ENCODE measurements at places on chromosomes 16 and 17.

- DNase-seq, result no peak
Observed at GRCh38 chr16:1508494-1509187, 15.5 kb downstream of the TELO2 start.

- DNase-seq, result no peak
Observed at GRCh38 chr16:87415441-87415840, 23.3 kb downstream of the MAP1LC3B start.

GRCh38 chr16:16147316-16147999 is 75.8 kb downstream of the ABCC6 start:
- no peak for DNase-seq

GRCh38 chr16:79815049-79815448 is 214.5 kb upstream of the MAF start:
- no peak for DNase-seq

DNA sequence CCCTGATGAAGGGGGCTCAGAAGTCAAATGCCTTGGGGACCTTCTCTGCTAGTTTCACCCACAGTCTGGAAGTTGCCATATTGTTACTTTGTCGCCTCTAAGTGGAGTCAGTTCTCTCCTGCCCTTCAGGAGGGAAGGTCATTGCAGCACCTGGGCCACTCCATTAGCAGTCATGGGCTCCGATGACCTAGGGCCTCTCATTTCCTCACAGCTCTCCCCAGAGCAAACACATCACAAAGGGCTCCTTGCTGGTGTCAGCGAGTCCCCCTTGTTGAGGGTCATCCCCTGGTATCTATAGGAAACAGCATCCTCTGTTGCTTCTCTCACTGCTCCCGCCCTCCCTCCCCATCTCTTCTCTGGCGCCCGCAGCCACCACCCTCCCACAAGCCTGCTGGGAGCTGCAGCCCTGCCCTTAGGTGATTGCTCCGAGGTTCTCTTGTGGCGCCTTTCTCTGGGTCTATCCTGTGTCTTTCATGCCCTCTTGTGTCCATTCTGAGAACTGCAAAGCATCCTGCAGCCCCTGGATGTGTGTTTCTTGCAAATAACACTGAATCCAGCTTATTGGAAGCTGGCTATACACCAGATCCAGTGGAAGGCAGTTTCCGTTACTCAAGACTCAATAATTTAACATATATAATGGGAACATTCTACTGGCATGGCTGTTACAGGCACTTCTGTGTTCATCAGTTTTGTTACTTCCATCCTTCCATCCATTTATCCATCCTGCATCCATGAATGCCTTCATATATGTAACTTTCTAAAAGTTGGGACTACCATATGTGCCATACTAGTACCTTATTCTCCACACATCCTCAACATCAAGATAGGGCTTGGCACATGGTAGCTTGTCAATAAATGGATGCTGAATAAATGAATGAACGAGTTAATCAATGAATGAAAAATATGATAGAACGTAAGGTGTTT is 21.2 kb downstream of the PDILT start:
- DNase-seq, result peak; percentile 54

- peak; percentile 67 for DNase-seq
Observed at GRCh38 chr17:55295411-55296170, 30.8 kb downstream of the HLF start.

DNA sequence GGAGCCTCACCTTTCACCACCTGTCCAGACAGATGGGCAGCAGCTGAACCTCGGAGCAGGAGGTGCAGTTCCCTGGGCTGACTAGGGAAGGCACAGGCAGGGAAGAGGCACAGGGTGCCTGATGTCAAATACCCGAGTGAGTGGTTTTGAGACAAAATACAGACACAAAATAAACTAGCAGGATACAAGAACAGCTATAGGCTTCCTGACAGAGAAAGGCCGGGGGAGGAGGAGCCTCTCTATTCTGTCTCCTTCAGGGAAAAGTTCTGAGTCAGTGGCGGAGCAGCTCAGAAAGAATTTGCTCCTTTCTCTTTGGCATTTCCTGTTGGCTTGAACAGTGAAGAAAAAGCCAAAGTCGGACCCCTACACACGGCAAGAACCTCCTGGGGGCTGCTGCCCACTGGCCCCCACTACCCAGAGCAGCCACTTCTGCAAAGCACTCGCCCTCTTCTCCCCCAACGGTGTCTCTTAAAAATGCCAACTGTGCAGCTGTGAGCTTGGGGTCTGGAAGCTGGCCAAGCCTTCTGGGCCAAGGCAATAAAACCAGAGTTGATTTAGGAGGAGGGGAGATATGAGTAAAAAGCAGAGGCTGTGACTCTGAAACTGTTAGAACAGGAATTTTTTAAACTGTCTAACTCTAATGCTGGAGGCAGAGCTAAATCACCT is 14.4 kb upstream of the FAAP100 start:
- DNase-seq, result no peak

DNA sequence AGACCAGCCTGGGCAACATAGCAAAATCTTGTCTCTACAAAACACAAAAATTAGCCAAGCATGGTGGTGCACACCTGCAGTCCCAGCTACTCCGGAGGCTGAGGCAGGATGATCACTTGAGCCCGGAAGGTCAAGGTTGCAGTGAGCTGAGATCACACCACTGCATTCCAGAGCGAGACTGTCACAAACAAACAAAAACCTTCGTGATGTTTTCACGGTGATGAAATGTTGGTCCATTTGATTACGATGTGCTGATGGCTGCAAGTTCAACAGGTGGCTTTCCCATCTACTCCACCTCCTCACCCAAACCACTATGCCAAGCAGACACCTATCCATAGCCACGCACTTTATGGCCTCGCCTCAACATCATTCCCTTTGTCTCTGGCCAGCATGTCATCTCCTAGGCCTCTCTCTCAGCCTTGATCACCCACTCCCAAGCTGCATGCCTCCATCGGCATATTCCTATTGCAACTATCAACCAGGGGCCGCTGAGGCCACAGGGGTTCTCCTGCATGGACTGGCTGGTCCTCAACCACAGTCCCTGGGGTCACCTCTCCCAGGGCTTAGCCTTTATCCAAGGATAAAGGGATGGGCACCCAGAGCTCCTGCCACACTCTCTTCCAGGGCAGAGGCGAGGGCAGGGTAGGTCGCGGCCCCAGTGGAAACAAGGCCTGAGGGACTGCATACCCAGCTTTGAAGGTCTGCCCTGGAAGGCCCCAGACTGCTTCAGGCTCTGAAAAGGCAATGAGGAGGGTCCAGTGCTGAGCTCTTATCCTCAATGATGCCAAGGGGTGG is 17.1 kb upstream of the ALOX15B start:
- no peak for DNase-seq

GRCh38 chr16:11105038-11105903 is 150.7 kb downstream of the SOCS1 start:
- no peak for DNase-seq

DNA sequence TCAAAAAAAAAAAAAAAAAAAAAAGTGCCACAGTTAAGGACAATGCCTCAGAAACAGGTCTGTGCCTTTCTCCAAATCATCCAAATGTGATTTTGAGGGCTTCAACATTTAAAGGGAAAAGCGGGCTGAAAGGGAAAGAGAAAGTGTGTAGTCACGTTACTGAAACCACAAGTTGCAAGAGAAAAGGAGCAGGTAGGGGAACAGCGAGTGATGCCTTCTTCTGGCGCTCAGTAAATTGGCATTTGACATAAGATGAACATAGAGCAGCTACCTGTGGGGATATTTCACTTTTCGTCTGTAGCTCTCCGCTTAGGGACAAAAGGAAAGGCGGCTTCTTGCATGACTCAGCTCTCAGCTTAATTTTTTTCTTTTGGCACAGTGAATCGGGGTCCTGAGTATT is 11.1 kb downstream of the CMTM2 start:
- DNase-seq, result no peak

GRCh38 chr17:77634710-77635109 is 323.8 kb upstream of the TNRC6C start:
- DNase-seq, result no peak

GRCh38 chr17:75642182-75642783 is 9.0 kb downstream of the SMIM5 start:
- DNase-seq, result no peak

Measured in liver (tissue), 10 donors.